ENCODE measurements at places on chromosomes 2 and 18.

DNA sequence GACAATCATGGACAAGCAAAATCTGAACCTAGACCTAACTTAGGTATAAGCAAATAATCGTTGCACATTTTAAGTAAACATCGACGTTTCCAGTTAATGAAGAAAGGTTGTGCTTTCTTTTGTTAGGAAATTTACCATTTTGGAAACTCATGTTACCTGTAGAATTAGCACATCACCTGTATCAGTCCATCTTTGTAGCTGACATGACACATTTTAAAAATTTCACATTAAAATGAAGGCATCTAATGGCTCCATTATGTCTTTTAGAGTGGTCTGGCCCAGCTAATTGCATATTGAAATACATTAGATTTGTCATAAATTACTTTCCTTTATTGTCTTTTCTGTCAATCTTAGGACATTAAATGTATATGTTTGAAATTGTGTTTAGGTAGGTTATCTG is 119.0 kb upstream of the MGAT5 start:
- no peak for DNase-seq

GRCh38 chr2:73986085-73986681 is 1.5 kb downstream of the TET3 start:
- DNase-seq = peak; percentile 76

DNA sequence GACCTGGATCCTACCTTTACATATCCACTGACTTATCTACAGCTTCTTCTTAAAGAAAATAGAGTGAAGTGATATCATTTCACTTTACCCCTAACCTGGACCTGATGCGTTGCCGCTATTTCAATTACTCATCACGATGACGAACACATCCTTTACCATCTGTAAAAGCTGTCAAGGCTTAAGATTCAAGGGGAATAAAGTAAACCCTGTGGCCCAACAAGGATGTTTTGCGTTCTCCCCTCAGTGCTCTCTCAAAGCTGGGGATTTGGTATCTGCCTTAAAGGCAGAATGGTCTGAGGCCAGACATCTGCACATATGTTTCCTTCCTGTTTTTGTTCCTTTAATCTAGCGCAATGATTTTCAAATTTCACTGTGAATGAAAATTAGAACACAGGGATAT is 100.1 kb upstream of the KLF7 start:
- DNase-seq = no peak

DNA sequence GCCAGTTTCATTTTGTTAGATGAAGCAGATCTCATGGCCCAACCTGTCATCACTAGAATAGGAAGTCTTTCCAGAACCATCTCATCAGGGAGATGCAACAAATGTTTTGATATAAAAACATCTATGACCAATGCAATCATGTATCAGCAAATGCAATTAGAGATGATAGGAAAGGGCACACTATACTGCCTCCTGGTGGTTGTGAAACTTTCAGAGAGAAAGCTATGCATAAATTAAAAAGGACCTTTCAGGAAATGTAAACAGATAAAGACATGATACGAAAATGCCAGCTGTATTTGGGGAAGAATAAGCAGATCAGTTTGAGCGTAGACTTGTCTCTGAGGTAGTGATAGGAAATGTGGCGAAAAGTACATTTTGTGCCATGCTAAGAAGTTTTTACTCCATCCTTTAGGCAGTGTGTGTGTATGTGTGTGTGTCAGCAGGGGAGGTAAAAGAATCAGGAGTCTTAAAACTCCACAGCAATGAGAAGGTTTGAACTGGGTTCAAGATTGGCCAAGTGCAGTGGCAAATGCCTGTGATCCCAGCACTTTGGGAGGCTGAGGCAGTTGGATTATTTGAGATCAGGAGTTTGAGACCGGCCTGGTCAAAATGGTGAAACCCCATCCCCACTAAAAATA is 479.3 kb downstream of the CPS1 start:
- peak; percentile 57 for DNase-seq

- DNase-seq = no peak
Measured at GRCh38 chr2:109216332-109216731, 87.3 kb downstream of the SH3RF3 start.

DNA sequence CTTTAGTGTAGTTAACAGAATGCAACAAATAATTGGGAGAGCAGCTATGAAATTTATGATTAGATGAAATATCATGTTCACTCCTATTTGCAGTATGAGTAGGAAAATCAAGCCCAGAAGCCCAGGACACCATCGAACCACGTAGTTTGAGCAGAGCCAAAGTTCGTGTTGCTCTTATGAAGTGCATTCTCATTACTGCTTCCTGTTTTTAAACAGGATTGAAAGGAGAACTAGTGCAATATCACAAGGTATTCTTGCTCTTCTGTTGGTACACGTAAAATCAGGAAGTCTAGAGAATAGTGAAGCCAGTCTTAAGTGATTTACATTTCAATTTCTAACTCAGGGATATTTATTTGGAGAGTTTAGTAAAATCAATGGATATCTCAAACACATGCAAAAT is 21.1 kb downstream of the ARHGAP15 start:
- no peak for DNase-seq

GRCh38 chr18:63161761-63162195 is 157.8 kb downstream of the BCL2 start:
- peak; percentile 94 for DNase-seq

GRCh38 chr2:5576015-5576414 is 116.2 kb upstream of the SOX11 start:
- DNase-seq = no peak

- DNase-seq = no peak
Measured at GRCh38 chr2:208686665-208687064, 280.1 kb downstream of the PTH2R start.

- DNase-seq = peak; percentile 26
Measured at GRCh38 chr2:18272148-18272494, 288.3 kb downstream of the RDH14 start.
